ENCODE measurements at places on chromosomes 5 and 9. TPM values are rescaled to one million over a fixed set of nuclear protein-coding genes. Genes with fewer than 3 reads are reported as not detected.
A peak's percentile ranks its signal among the peaks of the same experiment; 100 is the strongest.

The FAM153A gene
- 3.3 TPM for total RNA-seq

DNA sequence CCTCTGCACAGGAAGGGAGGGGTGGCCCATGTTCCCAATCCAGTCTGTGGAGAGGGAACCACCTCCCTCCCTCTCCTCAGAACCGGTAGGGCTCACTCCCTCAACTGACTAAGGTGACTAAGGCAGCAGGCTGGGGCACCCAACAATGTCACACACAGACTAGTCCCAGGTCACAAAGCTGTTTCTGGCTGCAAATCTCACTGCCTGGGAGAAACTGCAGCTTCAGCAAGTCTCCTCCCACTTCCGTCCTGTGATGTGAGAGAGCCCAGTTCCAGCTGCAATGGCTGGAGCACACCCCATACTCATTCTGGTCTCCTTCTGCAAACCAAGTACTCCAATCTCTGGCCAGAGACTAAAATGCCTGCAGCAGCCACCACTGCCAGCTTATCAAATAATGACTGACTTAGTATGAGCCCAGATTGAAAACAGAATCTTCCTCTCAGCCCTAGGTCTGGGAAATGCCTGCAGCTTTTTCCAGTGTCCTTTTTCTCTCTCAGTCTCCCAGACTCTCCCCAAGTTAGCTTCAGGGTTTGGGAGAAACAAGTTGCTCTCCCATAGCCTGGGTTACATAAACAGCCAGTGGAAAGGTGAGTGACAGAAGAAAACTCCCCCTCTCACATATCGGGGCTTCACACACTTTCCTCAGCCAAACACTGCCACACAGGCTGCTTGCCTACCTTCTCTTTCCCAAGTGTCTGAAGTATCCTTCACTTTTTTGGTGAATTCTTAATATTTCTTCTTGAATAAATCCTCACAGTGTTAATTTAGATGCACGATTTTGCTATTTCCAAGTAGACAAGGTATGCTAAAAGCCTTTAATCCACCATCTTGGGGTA, 247.4 kb upstream of the RASA1 start:
- no peak for DNase-seq
- H3K27me3 ChIP-seq = no peaks in the 10 kb centered on the region
- H3K4me1 ChIP-seq = peaks cover 14% of the 10 kb centered on the region

- no peak overlapping the region for H3K4me3 ChIP-seq
- H3K4me1 ChIP-seq = no peaks in the 10 kb centered on the region
- DNase-seq = no peak
- no peak overlapping the region for H3K27ac ChIP-seq
- peaks cover 78% of the 10 kb centered on the region for H3K36me3 ChIP-seq
These were observed 15.2 kb upstream of the FBLL1 start for GRCh38 chr5:168513861-168514428.

DNA sequence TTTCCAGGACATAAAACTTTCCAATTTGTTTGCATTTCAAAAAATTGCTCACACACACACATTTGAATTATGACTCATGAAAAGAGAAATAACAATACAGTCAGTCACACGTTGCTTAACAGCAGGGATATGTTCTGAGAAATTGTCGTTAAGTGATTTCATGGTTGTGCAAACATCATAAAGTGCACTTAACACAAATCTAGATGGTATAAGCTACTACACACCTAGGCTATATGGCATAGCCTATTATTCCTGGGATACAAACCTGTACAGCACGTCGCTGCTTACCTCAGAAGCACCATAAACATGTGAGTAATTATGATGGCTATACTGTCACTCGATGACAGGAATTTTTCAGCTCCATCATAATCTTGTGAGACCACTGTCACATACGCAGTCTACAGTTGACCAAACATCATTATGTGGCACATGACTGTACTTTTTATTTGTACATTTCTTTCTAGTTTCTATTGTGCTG, 378.2 kb downstream of the ACTL7B start:
- no peaks in the 10 kb centered on the region for H3K27me3 ChIP-seq
- H3K36me3 ChIP-seq = no peaks in the 10 kb centered on the region
- peaks cover 28% of the 10 kb centered on the region for H3K4me1 ChIP-seq
- DNase-seq = no peak
- no peak overlapping the region for H3K27ac ChIP-seq

DNA sequence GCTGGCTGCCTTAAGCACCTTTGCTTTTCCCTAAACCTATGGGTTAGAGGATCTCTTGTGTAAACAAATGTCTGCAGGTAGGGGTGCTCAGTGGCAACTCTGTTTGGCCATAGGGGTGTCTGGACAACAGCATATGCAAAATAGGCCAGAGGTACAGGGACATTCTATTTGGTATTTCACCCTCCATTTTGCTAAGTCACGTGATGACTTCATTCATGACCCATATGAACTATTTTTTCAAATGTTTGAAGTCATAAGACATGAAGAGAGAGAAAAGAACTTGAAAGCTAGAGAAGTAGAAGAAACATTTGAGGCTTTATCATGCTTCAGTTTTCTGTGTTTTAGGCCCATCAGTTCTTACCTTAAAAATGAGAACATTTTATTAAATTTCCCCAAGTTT, 370.2 kb downstream of the GADD45G start:
- H3K36me3 ChIP-seq = no peaks in the 10 kb centered on the region
- H3K4me3 ChIP-seq = no peak overlapping the region
- H3K4me1 ChIP-seq = no peaks in the 10 kb centered on the region
- no peak overlapping the region for H3K27ac ChIP-seq
- no peak for DNase-seq

DNA sequence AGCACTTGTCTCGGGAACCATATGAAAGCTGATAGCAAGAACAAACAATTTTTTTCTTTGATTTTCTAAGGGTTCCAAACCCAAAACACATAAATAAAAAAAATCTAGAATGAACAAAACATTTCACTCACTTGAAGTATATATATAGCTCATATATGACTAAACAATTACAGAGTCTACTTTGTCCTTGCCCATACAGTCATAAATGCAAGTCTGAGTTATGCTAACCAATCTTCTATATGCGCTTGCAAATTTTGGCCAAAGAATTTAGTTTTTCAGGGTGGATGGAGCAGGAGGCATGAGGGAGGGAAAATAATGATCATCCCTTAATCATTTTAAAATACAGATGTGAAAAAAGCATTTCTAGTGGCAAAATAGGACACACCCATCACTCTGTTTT, 370.1 kb downstream of the BNC2 start:
- peaks cover 24% of the 10 kb centered on the region for H3K4me1 ChIP-seq
- no peak overlapping the region for H3K27ac ChIP-seq
- DNase-seq = no peak
- H3K27me3 ChIP-seq = no peaks in the 10 kb centered on the region
- H3K36me3 ChIP-seq = no peaks in the 10 kb centered on the region

GRCh38 chr5:34511063-34511462, 145.1 kb upstream of the RAI14 start:
- no peak for DNase-seq
- H3K36me3 ChIP-seq = no peaks in the 10 kb centered on the region
- H3K27ac ChIP-seq = peak overlapping the region; percentile 75
- no peak overlapping the region for H3K4me3 ChIP-seq
- H3K4me1 ChIP-seq = peaks cover 27% of the 10 kb centered on the region
- no peaks in the 10 kb centered on the region for H3K27me3 ChIP-seq

GRCh38 chr5:176662371-176663333, 15.4 kb downstream of the TSPAN17 start:
- H3K27me3 ChIP-seq = no peaks in the 10 kb centered on the region
- peaks cover under 1% of the 10 kb centered on the region for H3K36me3 ChIP-seq
- no peak for DNase-seq

GRCh38 chr5:108827131-108827530, 79.4 kb downstream of the FER start:
- H3K4me3 ChIP-seq = no peak overlapping the region
- no peak overlapping the region for H3K27ac ChIP-seq
- no peak for DNase-seq
- no peaks in the 10 kb centered on the region for H3K4me1 ChIP-seq

GRCh38 chr9:84481636-84482218, 141.2 kb upstream of the SLC28A3 start:
- no peak overlapping the region for H3K27ac ChIP-seq
- H3K4me1 ChIP-seq = no peaks in the 10 kb centered on the region
- H3K36me3 ChIP-seq = no peaks in the 10 kb centered on the region
- H3K27me3 ChIP-seq = no peaks in the 10 kb centered on the region
- DNase-seq = no peak

All from esophagus muscularis mucosa (tissue), 4 donors.